ENCODE measurements at places on chromosomes 7 and 10.
A peak's percentile ranks its signal among the peaks of the same experiment; 100 is the strongest.

DNA sequence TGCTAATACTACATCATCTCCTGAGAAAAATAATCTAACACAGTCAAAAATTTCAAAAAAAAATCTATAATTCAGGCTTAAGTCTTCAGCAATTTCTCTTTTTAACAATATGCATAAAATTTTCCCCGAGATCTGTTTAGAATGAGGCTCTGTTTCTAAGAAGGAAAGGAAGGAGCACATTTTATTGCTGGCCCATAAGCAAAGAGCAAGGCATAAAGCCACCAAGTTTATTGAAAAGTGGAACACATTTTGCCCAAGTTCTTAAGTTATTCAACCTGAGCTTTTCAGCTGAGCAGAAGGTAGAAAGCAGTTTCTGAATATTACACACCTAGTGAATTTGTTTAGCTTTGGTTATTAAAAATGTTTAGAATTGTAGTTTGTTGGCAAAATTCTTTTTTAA, 73.9 kb downstream of the AGMO start:
- no peak for DNase-seq

- DNase-seq = no peak
Observed at GRCh38 chr10:123463181-123463580, 203.0 kb upstream of the GPR26 start.

- DNase-seq = no peak
Observed at GRCh38 chr10:58044072-58044471, 223.6 kb downstream of the IPMK start.

DNA sequence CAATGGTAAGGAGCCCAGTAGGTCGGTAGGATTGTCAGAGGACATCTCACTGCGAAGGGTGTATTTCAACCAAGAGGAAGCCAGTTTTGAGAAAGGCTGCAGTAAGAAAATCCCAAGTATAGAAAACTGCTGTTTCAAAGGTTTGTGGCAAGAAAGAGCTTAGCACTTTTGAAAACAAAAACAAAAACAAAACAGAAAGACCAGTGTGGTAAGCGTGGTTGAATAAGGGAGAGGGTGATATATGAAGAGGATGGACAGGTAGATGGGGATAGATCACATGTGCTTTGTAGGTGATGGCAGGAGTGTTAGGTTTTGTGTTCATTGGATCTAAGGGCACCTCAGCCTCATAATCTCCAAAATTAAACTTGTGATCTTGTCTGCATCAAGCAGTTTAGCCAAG, 141.6 kb upstream of the WNT16 start:
- no peak for DNase-seq

GRCh38 chr10:110562348-110562747, 5.1 kb upstream of the SMC3 start:
- DNase-seq = no peak

- no peak for DNase-seq
Observed at GRCh38 chr7:64180989-64181388, 26.0 kb upstream of the ZNF735 start.

GRCh38 chr7:485188-486081, 34.2 kb downstream of the PDGFA start:
- DNase-seq = no peak

GRCh38 chr7:148898845-148899484, 14.9 kb upstream of the EZH2 start:
- DNase-seq = no peak

DNA sequence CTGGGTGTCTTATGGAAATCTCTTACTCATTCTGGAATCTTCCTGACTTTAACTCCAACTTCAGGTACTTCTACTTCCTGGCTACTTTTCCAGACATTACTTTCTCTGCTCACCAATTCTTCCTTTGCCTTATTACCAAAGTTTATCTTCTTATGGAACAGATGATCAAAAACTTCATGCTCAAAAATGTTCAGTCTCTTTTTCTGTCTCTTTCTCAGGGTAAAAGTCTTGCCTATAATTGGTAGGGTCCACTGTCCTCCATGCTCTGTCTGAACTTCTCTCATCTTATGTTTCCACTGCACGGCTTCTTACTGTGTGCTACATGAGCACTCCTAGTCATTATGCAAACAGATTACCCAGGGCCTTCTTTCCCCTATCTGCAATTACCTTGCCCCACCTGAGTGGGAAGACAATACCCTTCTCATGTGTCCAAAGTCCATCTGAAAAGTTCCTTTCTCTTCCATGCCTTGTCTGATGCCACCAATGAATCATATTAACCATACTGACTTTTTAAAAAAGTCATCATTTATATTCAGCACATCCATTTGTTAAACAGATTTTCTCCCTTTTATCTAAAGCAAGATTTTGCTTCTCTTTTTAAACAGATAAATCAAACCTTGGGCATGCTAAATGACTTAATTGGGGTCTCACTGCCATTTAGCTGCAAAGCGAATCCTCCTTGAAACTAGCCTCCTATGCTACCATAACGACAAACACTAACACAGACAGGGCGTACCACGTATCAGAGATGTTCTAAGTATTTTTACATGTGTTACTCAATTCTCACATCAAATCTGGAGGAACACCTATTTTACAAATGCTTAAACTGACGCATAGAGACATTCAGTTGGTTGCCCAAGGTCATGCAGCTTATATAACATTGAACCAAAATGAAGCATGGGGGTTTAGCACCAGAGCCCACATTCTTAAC, 48.8 kb downstream of the SEMA3C start:
- no peak for DNase-seq

DNA sequence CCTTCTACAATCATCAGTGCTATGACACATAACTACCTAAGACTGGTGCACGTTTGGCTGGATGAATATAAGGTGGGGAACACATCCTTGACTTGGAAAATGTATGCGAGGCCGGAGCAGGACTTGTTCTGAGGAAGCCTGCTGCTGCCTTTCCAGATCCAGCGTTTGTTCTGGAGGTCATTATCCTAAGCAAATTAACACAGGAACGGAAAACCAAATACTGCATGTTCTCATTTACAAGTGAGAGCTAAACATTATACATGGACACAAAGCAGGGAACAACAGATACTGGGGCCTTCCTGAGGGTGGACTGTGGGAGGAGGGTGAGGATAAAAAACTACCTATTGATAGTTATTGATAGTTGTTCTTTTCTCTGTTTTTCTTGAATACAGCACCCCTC, 10.8 kb upstream of the GALNT11 start:
- DNase-seq = no peak

DNA sequence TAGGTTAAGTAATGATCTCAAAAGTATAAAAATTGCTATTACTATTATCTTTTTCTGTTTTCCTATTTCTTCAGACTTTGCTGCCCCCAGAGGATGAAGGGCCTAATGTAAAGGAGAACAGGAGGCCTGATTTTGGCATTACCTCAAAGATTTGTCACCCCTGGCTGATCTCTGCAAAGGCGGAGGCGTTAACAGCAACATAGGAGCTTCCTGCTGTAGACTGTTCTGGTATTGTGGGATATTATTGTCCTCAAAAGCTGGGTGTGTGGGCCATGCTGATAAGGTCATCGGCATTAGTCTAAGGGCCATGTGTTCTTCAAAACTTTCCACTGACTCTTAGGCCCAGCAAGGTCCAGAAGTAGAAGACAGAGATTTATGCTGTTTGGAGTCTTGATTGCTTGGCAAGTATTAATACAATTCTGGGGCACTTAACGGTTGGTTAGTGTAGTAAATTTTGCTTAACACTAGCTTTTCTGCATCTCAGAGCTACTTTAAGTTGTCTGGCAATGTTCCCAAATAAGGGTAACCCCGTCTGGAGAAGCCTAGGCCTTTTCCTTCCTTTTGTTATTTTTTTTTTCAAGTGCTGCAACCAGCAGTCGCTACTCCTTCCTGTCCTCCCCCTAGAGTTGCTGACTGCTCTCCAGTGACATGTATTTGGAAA, 14.0 kb upstream of the ENTPD1 start:
- DNase-seq = peak; percentile 64

DNA sequence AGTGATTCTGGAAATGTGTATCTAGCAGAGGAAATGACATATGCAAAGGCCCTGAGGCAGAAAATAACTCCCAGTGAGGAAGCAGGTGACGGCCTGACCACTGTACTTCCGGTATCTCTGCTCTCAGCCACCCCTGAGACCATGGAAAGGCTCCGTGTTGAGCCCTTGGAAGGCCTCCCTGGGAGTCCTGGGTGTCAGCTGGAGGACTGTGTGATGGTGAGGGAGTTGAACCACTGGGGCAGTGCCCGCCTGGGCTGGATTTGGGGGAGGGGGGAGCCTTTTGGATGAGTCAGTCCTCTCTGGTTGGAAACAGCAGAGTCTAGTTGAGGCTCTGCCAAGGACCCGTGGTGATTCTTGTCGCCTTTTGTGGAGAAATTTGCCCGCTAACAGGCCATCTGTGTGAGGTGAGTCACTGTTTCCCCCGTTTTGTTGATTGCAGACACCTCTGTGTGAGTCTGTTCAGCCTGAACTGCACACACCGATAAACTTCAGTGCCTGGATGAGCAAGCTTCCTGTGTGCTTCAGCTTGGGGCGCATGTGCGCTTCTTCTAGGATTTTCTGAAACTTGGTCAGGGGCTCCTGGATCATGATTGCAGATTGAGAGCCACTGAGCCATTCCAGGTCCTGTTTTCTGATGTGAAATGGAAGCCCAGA, 98.6 kb downstream of the GRK5 start:
- peak; percentile 85 for DNase-seq

Measured in naive B cell (primary cell).